ENCODE measurements at places on chromosomes 12 and 14.
A peak's percentile ranks its signal among the peaks of the same experiment; 100 is the strongest.

- DNase-seq = no peak
Observed at GRCh38 chr12:108853981-108854446, 3.4 kb downstream of the SSH1 start.

DNA sequence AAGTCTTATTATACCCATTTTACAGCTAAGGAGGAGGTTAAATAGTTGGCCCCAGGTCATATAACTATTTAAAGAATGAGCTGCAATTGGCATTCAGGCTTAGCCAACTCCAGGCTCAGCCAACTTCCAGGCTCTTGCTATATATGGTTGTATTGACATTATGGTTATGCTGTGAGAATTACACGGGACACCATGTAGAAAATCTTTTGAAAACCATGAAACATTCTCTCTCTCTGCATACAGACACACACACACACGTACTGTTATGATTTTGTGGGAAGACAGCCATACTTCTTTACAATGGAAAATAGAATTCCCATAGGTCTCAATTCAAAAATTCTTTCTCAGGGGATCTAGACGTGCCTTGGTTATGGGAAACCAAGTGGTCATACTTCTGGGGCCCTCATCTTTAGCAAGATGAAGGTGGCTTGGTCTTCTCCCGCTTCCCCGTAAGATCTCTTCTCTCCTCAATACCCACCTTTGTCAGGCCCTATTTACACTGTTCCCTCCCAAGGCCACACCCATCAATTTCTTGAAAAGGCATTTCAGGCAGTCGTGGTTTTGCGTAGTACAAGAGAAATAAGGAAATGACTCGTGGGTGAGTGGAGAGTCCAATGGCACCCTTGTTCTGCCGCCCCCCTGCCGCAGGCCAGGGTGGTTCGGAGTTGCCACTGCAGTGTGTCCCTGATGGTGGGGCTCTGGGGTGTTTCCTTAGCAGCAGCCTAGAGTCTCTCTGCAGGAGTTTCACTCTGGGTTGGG lies 10.0 kb upstream of the GPRC5A start:
- DNase-seq = no peak

GRCh38 chr12:125861299-125862281 lies 796.4 kb downstream of the AACS start:
- DNase-seq = peak; percentile 9

DNA sequence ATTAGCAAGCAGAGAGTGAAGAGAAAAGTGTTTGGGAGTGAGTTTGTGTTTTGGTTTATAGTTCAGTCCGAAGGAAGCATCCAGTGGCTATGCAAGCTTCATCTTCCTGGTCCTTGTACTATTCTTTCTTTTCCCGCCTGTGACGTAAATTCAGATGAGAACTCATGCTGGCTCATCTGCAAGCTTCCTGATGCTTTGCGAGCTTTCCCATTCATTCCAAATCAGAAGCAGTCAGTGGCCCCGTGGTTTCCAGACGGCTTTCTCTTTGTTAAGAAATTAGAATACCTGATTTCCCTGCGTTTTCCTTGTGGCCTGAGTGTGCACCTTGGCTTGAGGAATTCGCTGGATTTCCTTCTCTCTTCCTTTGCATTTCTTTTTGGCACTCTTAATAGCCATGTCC lies 89.5 kb downstream of the TESC start:
- DNase-seq = no peak

- no peak for DNase-seq
Observed at GRCh38 chr12:16884056-16884455, 278.1 kb upstream of the LMO3 start.

DNA sequence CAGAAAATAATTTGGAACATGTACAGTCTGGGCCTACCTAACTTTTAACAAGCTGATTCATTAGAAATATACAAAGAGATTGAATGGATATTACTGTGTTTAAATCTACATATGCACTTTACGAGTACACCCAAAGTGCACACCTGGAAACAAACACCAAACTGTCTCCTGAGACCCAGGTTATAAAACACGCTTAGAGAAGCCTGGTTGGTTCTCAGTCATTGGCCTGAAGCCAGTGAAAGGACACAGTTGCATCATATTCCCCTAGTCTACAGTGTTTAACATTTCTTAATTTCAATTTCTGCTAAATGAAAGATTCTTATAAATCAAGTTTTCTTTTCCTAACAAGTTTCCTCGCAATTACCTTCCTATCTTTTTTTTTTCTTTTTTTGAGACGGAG lies 209.5 kb downstream of the FBXL14 start:
- DNase-seq = no peak

DNA sequence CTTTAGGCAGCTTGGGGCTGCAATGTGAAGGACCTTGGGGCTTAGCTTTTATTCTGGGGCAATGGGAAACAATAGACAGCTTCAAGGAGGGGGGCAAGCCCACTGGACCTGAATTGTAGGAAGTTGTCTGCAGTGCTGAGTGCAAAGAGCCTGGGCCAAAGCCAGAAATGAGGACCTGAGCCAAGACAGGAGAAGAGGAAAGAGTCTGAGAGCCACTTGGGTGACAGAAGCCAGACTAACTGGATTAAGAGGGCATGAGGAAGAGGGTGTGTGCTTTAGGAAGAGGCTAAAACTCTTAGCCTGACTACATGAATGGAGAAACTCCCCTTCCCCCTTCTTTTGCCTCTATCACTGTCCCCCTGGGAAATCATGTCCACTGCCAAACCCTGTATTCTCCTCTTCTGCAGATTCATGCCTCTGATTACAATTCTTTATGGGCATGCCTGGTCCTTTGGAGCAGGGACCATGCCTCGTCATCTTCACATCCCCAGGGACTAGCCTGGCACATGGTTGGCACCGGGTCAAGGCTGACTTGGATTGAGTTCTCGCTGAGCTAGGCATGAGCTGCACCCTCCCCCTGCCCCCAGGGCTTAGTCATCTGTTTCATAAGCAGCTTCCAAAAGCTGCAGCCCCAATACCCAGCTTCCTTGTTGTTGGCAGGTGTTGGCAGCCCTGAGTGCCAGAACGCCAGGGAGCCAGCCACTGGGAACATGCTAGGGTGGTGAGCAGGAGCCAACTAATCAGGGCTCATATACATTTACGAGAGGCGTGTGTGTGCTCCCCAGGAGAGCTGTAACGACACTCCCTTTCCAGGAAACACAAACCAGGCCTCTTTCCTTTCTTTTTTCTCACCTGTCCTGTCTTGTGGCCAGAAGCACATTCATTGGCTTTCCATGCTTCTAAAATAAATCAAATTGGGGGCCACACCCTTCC lies 27.7 kb upstream of the JDP2 start:
- DNase-seq = peak; percentile 5

- no peak for DNase-seq
Observed at GRCh38 chr14:96752594-96752993, 44.6 kb upstream of the VRK1 start.

GRCh38 chr14:41167040-41167439 lies 439.6 kb upstream of the LRFN5 start:
- DNase-seq = no peak

GRCh38 chr12:27186022-27186839 lies 57.9 kb upstream of the STK38L start:
- DNase-seq = no peak

DNA sequence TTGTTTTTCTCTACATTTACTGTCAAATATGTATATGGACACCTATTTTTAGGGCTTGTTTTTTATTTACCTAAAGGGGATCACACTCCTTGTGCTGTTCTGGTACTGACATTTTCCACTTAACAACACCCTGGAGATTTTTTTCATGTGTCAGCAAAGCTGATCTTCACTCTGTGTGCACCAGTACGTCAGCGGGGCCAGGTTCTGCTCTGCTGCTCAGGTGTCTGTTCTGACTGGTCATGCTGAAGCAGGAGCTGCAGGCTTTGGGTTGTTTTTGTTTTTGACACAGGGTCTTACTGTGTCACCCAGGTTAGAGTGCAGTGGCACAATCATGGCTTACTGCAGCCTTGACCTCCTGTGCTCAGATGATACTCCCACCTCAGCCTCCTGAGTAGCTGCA lies 81.9 kb upstream of the CCND2 start:
- DNase-seq = no peak

DNA sequence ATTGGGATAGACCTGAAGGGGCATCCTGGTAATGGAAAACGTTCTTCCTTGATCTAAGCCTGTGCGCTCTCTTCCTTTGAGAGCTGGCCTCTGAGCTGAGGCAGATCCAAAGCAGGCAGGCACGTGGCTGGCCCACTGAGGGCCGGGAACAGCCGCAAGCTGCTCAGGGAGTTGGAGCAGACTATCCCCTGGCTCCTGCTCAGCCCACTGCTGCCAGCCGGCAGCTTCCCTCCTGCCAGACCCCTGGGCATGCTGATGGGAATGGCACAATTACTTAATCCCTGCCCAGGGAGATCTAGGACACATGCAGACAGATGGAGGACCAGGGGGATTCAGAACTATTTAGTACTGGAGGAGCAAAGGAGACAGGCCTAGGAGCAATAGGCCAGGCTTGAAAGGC lies 14.4 kb downstream of the NEUROD4 start:
- no peak for DNase-seq

DNA sequence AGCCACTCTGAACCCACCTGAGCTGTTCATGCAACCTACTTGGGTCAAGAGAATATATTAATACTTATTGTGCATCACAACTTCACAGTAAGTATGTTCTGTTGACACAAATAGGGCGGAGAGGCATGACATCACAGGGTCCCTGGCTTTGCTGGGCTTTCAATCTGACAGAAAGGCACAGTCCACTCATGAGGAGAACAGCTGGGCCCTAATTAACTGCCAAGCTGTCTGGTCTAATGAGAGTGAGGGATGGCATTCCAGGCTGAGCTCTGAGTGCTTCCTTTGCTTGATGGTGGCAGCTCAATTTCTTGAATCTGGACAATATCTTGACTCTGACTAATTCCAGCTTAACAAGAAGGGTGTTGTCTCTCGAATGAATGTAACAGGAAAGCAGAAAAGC lies 2.0 kb downstream of the EFCAB11 start:
- DNase-seq = no peak

DNA sequence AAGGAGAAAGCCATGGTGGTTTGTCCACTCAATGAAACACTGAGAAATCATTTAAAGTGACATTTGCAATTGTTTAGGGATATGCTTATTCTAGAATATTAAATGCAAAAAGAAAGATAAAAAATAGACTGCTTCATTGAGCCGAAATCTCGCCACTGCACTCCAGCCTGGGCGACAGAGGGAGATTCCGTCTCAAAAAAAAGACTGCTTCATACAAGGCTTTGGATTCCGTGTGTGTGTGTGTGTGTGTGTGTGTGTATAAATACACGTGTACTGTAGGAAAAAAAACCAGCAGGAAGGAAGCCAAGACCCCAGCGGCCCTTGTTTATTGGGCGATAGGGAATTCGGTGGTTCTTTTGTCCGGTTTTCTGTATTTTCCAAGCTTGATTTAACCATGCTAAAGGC lies 3.2 kb upstream of the ZNF839 start:
- peak; percentile 43 for DNase-seq

DNA sequence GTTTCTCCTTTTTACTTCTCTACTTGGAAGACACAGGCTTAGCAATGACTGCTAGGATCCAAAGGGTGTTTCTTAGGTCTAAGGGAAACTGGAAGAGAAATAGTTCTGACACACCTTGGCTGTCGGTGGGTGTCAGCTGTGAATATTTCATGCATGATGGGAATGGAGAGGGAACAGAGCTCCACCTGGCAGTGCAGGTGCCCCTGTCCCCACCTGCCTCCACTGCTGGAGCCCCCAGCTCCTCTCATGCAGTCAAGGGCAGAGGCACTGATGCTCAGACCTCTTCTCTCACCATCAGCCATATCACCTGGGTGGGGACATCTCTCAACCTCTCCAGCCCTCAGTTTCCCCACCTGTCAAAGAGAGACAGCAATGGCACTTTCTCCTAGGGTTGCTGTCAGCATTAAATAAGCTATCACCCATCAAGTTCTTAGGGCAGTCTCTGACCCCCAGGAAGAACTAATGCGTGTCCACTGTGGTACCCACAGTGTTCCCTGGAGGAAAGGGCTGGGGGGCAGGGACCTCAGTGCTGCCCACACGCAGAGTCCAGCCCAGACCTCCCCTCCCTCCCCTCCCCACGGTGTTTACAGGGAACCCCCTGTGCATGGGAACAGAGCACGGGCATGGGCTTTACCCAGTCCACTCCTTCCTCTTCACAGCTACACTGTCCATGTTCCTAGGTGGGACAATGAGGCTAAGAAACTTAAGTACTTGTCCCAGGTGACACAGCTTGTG lies 69.1 kb downstream of the C14orf132 start:
- peak; percentile 26 for DNase-seq

DNA sequence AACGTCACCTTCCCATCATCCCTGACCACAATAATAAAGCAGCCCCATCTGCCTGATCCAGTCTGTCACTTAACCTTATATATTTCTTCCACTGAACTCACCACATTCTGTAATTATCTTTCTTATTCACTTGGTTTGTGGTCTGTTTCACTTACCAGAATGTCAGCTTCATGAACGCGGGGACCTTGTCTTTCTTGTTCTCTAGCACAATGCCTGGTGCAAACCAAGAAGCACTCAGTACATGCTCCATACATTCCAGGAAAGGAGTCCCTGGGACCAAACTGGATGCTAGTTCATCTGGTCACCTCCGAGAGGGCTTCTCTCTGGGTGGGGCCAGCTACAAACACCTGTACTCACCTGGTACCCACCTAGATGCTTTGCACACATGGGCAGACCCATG lies 17.4 kb upstream of the ANKRD33 start:
- no peak for DNase-seq

DNA sequence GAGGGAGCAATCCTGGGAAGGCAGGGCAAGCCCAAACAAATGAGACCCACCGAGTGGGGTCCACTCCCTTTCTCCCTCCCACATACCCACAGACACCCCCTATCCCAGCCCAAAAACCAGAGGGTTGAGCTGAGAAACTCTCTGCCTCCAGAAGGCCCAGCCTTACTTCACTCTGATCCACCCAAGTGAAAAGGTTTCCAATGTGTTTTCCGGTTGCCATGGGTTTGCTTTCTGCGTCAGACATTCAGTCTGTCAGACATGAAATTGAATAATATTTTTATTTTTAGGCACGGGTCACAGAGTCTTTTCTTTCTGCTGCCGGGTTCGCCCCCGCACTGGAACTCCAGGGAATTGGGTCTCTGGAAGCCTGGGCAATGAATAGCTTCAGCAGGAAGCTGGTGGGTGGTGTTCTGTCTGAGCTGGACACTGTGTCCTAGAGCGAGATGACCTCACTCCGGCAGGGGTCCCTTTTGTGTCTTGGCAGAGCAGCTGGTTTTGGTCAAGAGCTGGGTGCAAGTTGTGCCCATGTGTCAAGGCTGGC lies 69.8 kb upstream of the CLMN start:
- no peak for DNase-seq

DNA sequence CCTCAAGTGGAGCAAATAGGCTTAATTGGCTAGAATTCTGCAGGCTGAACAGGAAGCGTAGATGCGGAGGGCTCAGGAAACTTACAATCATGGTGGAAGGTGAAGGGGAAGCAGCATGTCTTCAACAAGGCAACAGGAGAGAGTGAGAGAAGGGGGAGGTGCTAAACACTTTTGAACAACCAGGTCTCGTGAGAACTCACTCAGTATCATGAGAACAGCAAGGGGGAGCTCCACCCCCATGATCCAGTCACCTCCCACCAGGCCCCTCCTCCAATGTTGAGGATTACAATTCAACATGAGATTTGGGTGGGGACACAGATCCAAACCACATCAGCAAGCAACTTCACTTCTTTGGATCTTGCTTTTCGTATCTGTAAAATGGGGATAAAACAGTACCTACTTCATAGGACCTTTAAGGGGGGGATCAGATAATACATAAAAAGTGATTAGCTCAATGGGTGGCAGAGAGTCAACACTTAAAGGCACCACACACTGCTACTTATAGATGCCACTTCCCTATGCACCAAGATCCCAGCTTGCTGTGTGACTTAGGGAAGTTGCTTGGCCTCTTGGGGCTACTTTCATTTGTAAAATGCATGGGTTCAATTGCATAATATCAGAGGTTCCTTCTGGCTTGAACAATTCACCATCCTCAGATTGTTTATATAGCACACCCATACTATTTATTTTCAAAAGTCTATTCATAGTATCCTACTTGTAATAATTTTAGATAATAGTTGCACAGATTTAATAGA lies 184.8 kb upstream of the RPH3A start:
- no peak for DNase-seq

Data from activated CD4-positive, alpha-beta T cell treated with anti-CD3 and anti-CD28 coated beads for 48 hours (primary cell).